ENCODE measurements at places on chromosomes 13 and 19.

DNA sequence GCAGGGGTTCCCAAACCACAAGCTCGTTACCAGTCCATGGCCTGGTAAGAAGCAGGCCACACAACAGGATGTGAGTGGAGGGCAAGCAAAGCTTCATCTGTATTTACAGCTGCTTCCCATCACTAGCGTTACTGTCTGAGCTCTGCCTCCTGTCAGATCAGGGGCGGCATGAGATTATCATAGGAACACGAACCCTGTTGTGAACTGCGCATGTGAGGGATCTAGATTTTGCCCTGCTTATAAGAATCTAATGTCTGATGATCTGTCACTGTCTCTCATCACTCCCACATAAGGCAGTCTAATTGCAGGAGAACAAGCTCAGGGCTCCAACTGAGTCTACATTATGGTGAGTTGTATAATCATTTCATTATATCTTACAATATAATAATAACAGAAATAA, 677.4 kb upstream of the SLITRK6 start:
- DNase-seq, result no peak

DNA sequence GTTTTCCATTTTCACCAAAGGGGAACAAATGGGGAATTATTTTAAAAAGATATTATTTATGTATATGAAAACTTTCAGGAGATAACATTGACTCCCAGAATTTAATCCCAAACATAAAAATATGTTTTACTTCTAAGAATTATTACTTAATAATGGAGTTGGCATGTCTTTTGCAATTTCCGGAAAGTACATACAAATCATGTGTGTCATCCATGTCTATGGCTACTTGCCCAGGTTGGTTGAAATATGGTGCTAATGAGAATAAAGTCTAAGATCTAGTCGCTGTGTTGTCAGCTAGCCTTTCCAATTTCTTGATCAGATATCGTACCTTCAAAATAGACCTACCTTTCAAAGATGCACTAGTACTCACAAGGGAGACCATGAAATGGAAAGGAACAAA, 1003.2 kb upstream of the PCDH20 start:
- no peak for DNase-seq

GRCh38 chr19:41734585-41734984, 20.7 kb upstream of the CEACAM6 start:
- DNase-seq, result no peak

DNA sequence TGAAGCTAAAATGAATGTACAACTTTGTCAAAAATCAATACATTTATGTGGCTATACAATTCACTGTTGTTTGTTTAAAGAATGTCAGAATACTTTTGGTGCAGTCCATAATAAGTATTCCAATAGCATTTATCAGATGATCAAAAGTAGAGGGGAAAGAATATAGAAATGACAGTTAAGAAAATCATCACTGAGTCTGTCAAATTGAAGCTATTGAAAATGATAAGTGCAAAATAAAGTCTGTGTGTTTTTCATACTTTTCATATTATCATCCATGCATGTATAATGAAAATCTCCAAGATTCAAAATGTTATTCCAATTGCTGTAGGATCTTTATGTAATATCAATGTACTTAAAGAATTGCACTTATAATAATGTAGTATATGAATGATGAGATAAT, 93.3 kb upstream of the ATXN8OS start:
- no peak for DNase-seq

DNA sequence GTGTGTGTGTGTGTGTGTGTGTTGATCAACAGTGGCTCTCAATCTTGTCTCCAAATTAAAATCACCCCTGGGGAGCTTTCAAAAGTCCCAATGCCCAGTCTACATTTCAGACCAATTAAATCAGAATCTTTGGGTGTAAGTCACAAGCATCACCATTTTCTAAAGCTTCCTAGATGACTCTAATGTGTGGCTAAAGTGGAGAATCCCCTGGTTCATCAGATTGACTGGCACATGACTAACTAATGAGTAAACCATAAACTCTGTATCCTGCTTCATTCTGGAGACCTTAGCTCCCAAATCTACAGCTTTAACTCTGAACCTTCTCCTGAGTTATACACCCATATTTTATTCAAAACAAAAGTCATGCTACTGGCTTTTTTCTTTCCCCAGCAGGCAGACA, 131.3 kb downstream of the SUCLA2 start:
- DNase-seq, result no peak

GRCh38 chr13:67063036-67063435, 167.1 kb downstream of the PCDH9 start:
- no peak for DNase-seq

DNA sequence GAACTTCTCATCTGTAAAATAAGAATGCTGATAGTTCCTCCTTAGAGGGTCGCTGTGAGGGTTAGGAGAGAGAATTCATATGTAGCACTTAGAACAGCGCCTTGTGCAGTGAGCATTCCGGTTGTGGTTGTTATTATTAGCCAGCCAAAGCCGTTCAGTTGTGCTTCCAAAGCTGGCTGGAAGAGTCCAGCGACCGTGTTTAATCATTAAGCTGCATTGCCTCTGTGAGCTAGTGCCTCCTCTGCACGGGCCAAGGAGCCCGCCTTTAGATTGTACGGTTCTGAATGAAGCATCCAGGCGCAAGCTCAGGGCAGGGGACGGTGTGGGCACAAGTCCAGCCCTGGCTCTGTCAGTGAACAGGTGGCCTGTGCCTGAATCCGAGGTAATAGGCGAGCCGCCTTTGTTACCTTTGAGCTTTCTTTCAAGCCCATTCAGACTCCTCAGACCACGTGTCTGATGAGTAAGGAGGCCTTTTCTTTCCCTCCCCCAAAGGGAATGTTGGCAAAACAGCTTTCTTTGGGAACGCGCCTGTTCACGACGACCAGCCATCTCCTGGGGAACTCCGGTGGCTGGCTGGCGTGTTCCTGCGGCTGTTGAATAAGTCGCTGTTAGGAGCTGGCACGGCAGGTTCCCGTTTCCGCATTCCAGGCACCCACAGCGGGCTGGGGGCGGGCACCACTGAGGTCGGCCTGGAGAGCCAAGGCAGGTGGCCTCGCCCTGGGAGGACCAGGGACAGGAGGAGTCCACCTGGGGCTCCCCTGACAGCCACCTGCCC, 25.1 kb downstream of the SIPA1L3 start:
- DNase-seq, result no peak

DNA sequence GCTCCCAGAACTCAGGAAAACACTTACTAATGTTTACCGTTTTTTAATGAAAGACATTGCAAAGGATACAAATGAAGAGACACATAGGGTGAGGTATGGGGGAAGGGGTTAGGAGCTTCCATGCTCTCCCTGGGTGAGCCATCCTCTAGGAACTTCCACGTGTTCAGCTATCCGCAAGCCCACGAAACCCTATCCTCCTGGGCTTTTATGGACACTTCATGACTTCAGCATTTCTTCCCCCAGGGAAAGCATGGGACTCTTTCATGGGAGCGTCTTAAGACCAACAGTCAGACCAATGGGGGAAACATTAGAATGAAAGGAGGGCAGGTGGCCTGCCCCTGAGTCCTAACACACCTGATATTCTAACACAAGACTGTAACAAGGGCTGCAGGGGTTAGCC, 6.6 kb upstream of the ESD start:
- no peak for DNase-seq

GRCh38 chr13:40445557-40445990, 220.9 kb downstream of the FOXO1 start:
- DNase-seq, result no peak

DNA sequence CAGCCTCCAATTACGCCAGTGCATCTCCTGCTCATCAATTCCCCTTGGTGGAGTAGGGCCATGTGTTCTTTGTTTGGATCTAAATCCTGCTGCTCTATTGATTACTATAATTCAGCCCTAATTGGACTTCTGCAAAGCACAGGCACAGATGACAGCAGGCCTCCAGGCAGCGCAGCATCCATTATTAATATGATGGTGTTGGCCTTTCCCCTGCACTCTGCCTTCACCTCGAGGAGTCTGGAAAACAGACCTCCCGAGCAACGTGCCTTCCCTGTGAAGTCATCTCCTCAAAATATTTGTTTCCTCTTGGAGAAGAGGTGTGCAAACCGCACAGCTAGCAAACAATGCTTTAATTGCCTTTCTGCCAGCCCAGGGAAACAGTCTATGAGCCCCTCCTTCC, 92.5 kb downstream of the UQCRFS1 start:
- DNase-seq, result no peak

DNA sequence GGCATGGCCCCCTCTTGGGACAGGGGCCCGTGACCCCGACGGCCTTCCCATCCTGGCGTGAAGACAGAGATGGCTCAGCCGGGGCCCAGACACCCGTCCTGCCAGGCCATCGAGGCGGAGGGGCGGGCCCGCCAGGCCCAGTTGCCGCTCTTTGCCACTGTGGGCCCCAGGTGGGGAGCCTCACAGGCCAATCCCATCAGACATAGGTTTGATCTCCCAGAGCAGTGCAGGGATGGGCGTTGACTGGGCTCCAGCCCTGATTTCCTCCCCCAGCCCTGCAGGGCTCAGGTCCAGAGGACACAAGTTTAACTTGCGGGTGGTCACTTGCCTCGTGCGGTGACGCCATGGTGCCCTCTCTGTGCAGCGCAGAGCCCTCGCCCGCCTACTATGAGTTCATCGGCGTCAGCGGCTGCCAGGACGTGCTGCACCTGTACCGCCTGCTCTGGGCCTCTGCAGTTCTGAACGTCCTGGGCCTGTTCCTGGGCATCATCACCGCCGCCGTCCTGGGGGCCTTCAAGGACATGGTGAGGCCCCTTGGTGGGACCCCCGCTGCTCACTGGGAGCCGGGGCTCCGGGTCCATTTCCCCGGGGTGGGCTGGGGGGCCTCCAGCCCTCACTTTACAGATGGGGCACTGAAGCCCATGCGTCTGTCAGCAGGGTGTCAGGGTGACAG, 42.4 kb downstream of the TMEM255B start:
- DNase-seq, result no peak

DNA sequence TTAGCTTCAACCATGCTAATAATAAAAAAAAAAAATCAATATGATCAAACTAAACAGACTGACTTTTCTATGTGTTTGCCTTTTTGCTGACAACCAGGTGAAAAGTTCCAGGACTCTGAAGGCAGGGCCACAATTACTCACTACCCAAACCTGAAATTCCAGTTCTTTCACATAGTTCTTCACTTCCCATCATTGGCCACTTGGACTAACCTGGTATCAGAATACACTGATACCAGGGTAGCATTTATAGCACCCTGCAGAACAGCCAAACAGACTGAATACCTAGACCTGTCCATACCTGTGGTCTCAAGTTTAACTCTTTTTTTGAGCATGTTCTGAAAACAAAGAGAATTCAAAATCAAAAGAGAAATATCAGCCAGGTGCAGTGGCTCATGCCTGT, 25.1 kb downstream of the ELF1 start:
- DNase-seq, result no peak

GRCh38 chr19:42032431-42032830, 37.6 kb downstream of the GRIK5 start:
- DNase-seq, result no peak

DNA sequence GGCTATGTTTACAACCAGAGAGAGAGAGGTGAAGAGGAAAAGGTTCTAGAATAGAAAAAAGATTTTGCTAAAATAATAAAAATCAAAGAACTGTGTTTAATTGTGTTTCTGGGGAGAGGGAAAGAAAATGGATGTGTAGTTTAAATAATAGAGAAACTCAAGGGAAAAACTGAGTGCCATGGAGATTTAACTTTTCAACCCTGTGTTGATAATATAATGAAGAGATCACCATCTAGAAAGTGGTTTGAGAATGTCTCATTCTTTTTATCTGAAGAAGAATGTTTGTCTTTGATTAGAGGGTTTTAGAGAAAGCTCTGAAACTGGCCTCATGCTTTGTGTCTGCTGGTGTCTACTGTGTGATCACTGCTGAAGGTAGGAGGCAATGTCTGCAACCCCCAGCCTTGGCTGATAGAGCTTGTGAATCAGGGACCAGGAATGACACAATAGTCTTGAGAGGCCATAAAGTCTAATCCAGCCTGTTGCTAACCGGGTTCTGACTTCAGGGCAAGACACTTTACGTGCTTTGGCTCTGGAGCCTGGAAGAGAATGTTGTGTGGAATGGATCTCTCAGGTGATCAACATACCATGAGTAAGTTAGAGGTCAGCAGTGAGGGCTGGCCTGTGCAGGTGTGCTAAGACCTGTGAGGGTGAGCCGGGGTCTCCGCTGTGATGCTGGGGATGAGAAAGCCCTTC, 5.4 kb downstream of the COL4A2 start:
- DNase-seq, result no peak

- DNase-seq, result no peak
Observed at GRCh38 chr13:31090961-31091624, 70.6 kb downstream of the HSPH1 start.

DNA sequence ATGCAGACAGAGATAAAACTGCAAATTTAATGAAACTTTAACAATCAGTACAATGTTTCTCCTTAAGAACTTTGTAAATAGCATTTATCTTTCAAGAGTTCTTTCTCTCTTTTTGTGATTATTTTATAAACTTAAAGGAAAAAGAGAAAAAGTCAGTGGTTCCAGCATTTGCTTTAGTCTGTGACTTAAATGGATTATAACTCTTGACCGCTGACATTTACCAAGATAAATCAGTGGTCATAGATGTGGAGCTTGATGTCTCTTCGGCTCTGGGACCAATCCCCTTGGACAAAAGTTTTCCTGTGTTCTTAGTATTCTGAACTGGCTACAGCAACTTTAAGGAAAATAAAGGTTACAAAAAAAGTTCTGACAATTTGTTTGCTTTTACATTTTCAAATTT, 162.6 kb downstream of the TM9SF2 start:
- no peak for DNase-seq

GRCh38 chr19:30557927-30558557, 185.9 kb downstream of the ZNF536 start:
- DNase-seq, result no peak

- DNase-seq, result no peak
Observed at GRCh38 chr13:31056644-31057271, 104.9 kb downstream of the HSPH1 start.

DNA sequence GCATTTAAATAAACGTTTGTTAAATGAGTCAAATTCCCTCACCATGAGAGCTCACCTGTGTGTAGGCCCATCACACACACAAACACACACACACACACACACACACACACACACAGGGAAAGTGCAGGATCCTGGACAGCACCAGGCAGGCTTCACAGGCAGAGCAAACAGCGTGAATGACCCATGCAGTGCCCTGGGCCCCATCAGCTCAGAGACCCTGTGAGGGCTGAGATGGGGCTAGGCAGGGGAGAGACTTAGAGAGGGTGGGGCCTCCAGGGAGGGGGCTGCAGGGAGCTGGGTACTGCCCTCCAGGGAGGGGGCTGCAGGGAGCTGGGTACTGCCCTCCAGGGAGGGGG, 8.5 kb upstream of the CEACAM5 start:
- peak; percentile 7 for DNase-seq

- no peak for DNase-seq
Observed at GRCh38 chr19:2750808-2751437, 11.1 kb upstream of the SLC39A3 start.

DNA sequence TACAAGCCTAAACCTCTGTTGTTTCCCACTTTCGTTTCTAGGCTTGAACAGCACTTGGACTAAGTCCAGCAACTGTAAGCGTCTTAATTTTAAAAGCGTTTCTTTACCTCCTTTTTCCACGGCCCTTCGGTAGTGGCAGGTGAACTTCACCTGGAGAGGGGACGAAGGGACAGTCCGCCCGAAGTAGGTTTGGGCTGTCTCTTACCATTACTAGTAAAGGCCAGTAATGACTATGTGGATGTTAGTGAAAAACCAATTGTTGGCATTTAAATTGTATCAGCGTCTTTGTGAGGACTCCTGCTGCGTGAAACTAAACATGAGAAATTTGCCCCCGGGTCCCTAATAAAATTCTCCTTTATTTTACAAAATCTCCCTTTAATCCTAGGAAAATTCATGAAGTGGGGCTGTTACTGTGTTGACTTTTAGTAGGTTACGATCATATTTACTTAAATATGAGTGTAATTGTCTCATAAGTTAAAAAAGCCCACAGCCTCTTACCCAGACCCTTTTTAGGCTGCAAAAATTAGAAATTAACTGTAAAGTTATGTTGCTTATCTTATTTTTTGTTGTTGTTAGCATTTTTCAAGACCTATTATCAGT, 983 bp downstream of the ITM2B start:
- DNase-seq, result peak; percentile 39
